ENCODE measurements at places on chromosomes 2 and 18.

GRCh38 chr18:47545613-47546012 lies 294.2 kb upstream of the SKOR2 start:
- no peak for DNase-seq

DNA sequence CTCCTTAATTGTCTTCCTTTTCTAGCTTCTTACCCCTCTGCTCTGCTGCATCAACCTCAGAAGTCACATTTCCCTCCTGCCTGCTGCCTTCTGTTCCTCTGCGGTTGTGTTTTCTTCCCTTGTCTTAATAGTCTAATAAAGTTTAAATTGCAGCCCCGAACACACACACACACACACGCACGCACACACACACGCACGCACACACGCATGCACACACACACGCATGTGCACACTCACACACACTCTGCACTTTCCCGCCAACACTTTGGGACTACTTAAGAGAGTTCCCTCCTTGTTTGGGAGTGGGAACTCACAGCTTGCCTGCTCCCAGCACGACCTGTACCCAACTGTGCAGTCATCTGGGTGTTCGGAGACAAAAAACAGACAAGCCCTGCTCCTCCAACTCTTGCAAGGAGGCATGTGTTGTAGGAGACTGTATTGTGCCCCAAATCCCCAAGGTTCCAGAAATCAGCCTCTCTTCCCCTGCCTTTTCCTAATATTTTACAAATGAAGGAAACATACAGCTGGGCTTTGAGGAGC lies 99.1 kb downstream of the SETBP1 start:
- DNase-seq, result no peak

DNA sequence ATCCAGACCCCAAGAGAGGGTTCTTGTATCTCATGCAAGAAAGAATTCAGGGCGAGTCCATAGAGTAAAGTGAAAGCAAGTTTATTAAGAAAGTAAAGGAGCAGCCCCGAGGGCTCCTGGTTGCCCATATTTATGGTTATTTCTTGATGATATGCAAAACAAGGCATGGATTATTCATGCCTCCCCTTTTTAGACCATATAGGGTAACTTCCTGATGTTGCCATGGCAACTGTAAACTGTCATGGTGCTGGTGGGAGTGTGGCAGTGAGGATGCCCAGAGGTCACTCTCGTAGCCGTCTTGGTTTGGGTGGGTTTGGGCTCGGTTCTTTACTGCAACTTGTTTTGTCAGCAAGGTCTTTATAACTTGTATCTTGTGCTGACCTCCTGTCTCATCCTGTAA lies 750.2 kb upstream of the FANCL start:
- no peak for DNase-seq

DNA sequence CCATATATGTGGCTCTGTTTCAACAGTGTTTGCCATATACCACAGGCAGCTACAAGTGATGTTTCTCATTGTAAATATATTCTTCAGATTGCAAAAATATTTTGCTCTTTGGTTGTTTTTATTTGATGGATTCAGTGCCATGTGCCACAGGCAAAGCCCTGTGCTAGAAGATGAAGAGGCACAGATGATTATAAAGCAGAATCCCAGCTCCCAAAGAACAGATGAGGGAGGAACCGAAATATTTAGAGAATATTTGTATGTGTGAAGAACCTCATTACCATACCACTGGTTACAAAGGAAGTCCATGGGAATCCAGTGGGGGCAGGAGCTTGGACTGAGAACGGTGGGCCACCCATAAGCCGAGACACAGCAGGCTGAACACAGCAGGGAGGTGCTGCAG lies 143.8 kb upstream of the NDUFV2 start:
- DNase-seq, result no peak

DNA sequence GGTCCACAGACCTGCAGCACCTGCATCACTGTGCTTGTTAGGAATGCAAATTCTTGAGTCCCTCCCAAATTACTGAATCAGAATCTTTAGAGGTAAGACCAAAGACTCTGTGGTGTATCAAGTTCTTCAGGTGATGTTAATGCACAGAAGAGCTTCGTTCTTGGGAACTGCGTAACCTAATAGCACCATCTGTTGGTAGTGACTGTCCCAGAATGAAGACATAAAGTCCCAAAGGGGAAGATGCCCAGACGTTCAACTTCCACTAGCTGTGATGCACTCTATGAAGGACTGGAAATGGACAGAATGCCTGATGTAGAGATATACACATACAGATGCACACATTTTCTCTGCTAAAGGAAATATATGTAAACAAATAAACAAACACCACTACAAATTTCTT lies 576.0 kb downstream of the LRP1B start:
- peak; percentile 29 for DNase-seq

DNA sequence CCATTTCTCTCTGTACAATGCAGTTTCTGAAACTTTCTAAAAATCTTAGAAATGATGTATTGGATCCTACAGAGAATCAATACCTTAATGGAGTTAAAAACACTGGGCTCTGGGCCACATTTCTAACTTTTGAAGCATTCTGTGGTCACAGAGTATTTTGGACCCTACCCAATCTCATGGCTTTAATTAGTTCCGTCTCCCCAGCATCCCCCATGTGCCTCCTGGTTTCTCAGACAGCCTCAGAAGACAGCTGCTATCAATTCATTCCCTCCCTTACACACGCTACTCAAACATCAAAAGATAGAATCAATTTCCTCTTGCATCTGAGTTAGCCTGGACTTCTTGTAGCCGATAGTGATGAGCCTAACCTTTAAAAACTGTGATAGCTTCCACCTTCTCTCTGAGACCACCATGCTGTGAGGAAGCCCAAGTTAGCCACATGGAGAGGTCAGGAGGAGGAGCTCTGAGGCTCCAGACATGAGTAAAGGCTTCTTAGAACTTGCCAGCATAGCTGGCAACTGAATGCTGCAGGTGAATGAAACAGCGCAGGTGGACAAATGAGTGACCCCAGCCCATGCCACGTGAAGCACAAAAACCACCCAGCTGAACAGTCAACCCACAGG lies 10.4 kb downstream of the ADCY3 start:
- DNase-seq, result no peak

DNA sequence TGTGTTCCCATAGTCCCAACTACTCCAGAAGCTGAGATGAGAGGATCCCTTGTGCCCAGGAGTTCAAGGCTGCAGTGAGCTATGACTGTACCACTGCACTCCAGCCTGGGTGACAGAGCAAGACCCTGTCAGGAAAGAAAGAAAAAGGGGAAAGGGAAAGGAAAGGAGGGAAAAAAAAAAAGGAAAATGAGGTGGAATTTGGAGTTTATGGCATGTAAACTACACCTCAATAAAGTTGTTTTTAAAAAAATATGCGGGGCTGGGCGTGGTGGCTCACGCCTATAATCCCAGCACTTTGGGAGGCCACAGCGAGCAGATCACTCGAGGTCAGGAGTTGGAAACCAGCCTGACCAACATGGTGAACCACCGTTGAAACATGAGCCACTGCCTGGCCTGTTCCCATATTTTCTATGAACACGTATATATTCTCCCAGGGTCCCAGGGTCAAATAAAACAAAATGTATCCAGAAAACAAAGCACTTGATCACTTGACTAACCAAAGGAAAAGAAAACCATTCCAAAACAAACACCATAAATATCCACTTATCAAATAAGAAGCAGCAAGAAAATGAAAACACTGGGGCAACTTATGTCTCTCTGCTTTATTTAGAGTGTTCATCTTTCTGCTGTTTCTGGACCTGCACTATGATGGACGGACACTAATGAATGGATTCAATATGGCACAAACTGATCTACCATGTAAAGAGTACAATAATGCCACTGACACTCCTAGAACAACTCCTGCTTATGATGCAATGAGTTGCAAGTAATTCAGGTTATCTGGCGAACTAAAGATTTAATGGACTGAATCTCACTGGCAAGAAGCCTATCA lies 56.8 kb downstream of the ASXL2 start:
- DNase-seq, result no peak

DNA sequence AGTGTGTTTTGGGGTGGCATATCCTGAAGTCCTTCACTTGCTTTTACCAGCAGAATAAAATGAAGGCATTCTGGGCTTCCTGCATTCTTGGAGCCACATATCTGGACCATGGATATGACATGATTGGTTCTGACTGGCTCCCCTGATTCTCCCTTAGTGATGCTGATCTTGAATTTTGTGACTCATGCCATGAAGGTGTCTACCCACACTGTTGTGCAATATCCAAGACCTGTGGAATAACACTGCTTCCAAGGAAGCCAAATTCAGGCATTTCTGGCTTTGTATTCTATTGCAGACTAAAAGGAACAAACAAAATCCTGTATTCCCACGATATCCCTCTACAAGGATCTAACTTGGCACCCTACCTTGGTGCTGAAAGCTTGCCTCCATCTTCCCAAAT lies 125.8 kb downstream of the LYPD6B start:
- DNase-seq, result no peak

- DNase-seq, result peak; percentile 39
These were observed 20.5 kb upstream of the KIF1A start for GRCh38 chr2:240840435-240841060.

DNA sequence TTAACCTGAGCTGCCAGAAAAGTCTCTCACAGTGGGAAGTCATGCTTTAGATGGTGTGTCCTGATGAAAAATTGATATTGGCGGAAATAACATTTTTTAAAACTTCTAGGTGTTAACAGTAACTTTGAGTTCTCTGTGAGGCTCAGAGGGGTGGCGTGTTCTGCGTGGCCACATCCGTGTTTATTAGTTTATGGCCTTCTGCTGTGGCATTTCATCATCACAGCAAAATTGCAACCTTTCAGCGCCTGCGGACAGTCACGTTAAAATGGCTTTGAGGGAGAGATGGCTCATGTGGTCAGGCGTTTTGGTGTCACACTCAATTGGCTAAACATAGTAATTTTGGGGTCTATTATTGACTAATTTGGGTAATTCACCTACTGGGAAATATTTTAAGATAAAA lies 42.4 kb downstream of the KLHL29 start:
- DNase-seq, result no peak

DNA sequence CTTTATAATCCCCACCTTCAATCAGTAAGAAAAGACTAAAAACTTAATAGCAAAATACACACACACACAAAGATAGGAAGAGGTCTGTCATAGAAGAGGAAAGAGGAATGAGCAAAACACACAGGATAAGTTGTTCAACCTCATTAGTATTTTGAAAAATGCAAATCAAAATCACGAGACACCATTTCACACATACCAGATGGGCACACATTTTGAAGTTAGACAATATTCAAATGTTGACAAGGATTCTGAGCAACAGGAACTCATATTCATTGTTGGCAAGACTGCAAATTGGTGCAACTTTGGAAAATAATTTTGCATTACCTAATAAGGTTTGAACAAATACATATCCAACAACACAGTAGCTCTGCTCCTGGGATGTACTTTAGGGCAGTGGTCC lies 127.6 kb downstream of the RAB3GAP1 start:
- DNase-seq, result no peak

- DNase-seq, result peak; percentile 1
These were observed 314.7 kb upstream of the LYPD1 start for GRCh38 chr2:132984731-132985130.

DNA sequence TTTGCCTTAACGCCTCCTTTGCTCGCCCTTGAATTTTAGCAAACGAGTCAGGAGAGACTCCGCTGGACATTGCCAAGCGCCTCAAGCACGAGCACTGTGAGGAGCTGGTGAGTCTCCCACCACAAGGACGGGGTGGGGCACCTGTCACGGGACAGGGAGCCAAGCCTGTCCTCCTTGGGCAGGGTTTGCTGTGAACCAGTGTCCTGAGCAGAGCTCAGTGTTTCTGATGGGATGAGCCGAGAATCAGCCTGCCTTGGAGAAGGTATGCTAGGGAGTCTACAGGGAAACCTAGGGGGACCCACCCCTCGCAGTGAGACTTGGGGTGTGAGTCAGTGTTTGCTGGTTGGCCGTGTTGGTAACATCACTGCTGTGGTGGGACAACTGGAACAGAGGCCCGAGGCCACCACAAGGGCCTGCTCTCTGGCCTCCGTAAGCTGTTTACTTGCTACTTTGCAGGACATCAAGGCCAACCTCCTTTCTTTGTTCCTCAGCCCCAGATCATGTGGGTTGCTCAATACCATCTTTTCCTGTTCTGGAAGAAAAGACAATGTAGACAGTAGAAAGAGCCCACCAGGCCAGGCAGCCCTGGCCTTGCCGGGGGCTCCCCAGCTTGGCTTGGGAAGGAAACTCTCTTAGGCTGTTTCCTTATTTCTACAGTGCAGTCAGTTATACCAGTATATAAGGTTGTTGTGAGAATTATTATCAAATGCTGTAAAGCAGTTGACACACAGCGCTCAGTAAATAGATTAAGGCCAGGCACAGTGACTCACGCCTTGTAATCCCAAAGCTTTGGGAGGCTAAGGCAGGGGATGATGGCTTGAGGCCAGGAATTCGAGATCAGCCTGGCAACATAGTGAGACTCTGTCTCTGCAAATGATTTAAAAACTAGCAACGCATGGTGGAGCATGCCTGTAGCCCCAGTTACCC lies 42.4 kb downstream of the ITGB1BP1 start:
- no peak for DNase-seq

- DNase-seq, result no peak
These were observed 23.5 kb upstream of the SUCLG1 start for GRCh38 chr2:84482603-84483002.

GRCh38 chr2:220959391-220959802 lies 612.7 kb downstream of the EPHA4 start:
- DNase-seq, result peak; percentile 90

GRCh38 chr2:237497009-237497837 lies 10.2 kb downstream of the MLPH start:
- DNase-seq, result no peak

DNA sequence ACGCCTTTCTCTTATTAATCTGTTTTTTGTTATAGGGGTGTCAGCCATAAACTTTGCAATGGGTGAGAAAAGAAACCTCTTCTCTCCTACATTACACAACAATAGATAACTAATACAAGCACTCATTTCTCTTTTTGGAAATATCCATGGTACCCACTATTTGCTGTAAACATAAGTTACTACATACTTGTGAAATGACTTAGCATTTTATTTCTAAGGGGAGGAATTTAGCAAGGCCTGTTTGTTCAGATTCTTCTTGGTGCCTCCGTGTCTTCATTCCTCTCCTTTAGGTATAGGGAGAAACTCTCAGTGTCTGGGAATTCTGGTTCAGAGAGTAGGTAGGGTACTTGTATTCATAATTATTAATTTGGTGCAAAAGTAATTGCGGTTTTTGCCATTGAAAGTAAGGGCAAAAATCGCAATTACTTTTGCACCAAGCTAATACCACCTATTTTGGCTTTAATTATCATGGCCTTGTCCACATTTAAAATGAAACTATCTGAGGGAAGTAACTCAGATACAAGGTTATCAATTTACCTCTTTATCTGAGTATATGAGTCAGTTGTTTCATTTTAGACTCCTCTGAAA lies 134.8 kb downstream of the MREG start:
- DNase-seq, result no peak

All from NCI-H1092 treated with DMSO at 0.1 percent for 48 hours (cell line).